ENCODE measurements at places on chromosomes 16 and 17.

DNA sequence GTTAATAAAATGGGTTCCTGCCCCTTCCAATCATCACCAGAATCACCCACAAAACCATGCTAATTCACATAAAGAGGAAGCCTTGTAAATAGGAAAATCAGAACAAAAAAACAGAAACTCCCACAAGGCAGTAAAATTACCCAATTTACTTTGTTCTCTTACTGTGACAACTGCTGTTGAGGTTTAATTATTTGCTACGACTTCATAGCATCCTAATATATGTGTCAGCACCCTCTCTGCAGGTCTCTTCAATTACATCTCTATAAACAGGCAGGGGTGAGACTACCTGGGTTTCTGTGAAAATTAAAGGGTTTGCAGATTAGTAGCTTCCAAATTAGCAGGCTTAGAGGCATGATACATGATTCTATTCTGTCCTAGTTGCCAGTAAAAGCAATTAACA lies 2.7 kb downstream of the WDR59 start:
- no peak for DNase-seq

DNA sequence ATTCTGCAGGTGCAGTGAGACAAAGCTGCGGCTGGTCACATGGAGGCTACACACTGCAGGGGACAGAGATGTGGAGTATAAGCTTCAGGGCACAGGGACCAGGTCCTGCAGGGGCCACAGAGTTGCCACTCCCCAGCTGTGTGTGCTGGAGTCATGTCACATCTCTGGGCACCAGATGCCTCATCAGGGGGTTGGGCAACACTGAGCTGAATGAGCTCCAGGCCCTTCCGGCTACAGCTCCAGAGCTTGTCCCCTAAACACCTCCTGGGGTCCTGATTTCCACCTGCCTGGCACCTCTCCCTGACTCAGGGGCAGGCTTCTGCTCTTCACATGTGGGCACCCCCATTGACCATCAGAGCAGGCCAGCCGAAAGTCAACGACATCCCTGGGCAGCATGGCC lies 32.5 kb downstream of the SPHK1 start:
- no peak for DNase-seq

DNA sequence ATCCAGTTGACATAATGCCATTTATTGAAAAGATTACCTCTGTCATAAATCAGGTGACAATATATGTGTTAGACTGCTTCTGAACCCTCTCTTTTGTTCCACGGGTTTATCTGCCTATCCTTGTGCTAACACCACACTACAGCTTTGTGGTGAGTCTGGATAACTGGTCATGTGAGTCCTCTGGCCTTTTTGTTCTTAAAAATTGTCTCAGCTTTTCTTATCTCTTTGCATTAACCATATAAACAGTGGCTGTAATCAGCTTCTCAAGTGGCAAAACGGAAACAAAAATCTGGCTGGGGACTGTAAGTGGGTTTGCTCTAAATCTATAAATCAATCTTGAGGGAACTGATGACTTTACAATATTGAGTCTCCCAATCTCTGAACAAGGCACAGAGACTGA lies 44.6 kb downstream of the STX8 start:
- no peak for DNase-seq

- DNase-seq, result peak; percentile 99
Observed at GRCh38 chr16:70800781-70801480, at the start of gene VAC14. VAC14 (minus strand) TSS chr16:70801158; CDS start chr16:70800900, 258 bp downstream.

DNA sequence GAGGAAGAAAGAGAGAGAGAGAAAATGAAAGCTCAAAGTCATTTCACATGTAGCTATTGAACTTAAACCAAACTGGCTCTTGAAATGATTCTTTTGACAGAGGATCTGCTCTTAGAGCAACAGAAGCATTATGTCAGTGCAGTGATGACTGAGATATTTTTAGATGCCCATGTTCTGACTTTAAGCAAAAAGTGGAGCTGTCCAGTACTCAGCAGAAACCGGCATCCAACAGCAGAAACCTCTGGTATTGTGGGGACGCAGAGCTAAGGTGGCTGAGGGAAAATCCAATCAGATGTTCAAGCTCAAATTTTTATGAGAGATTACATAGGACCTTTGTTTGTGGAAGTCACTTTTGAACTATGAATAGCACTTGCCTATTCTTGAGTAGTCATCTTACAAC lies 69.8 kb upstream of the ANKFN1 start:
- DNase-seq, result no peak

GRCh38 chr16:13378151-13378550 lies 476.8 kb downstream of the SHISA9 start:
- DNase-seq, result no peak

GRCh38 chr16:89563639-89564392 lies 3.3 kb downstream of the RPL13 start:
- no peak for DNase-seq

GRCh38 chr17:41917192-41917591 lies 1.6 kb downstream of the ACLY start:
- no peak for DNase-seq

GRCh38 chr16:17386229-17386628 lies 84.5 kb downstream of the XYLT1 start:
- no peak for DNase-seq

- DNase-seq, result no peak
Observed at GRCh38 chr17:3905017-3905520, 11.2 kb downstream of the P2RX1 start.

DNA sequence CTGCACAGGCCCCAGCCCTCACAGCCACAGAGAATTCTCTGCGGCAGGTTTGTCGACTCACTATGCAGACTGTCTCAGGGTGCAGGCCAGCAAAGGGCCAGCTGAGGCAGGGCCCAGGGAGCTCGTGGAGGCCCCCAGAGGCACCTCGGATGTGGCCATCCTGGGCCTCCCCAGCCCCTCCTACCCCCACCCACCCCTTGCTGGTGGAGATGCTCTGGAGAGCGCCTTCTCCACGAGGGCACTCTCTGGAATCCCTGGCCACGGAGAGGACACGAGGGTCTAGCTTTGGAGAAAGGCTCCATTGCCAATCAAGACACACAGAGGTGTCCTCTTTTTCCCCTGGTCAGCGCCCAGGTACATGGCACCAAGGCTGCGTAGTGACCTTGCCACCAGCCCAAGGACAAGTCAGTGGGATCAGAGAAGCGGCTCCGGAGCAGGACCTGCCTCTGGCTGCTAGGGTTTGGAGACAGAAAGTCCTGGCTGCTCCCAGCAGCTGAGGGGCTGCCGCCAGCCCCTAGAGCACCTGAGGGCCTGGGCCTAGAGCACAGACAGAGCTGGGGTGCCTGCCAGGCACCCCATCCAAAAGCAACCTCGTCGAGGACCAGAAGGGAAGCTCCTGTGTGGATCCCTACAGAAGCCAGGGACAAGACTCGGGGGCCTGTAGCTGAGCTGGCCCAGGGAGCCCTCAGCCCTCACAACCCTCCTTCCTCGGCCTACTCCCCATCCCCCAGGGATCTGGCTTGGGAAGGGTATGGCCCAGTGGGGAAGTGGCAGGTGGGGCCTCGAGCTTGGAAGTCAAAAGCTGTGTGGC lies 18.7 kb downstream of the ARL2BP start:
- DNase-seq, result no peak

GRCh38 chr17:44967026-44967906 lies 837 bp downstream of the C1QL1 start:
- DNase-seq, result no peak
